Daoy (cell line): ENCODE measurements at places on chromosomes 16 and 17. TPM values are rescaled to one million over a fixed set of nuclear protein-coding genes. Genes with fewer than 3 reads are reported as not detected.
A peak's percentile ranks its signal among the peaks of the same experiment; 100 is the strongest.

The CPSF4L gene
- not detected in 2 replicates for total RNA-seq

The PRAC1 gene
- total RNA-seq, result not detected in 2 replicates

The GLIS2 gene
- total RNA-seq, result 0.36 and 0.46 TPM in 2 replicates

The CD300LB gene
- not detected in 2 replicates for total RNA-seq

The PIK3R5 gene
- total RNA-seq, result not detected in 2 replicates

The SLC13A2 gene
- not detected in 2 replicates for total RNA-seq

The CEP295NL gene
- total RNA-seq, result 1.0 TPM in 1 of 2 replicates, not detected in the other

The CBFA2T3 gene
- not detected in 2 replicates for total RNA-seq

The ACSM2A gene
- not detected in 2 replicates for total RNA-seq

The FBXO39 gene
- total RNA-seq, result 0.12 and 3.0 TPM in 2 replicates

The PTGES3L gene
- 0.06 and 0.23 TPM in 2 replicates for total RNA-seq

The MYO15A gene
- 0.15 TPM in 1 of 2 replicates, not detected in the other for total RNA-seq

The SYT17 gene
- total RNA-seq, result 0.83 and 3.8 TPM in 2 replicates

The SPN gene
- total RNA-seq, result 0.40 and 0.89 TPM in 2 replicates

The ITGB4 gene
- total RNA-seq, result 3.6 and 3.9 TPM in 2 replicates

The ALDOC gene
- 1.3 and 2.4 TPM in 2 replicates for total RNA-seq

The MYH1 gene
- total RNA-seq, result not detected in 2 replicates

The ZNF689 gene
- total RNA-seq, result 7.3 and 7.5 TPM in 2 replicates

GRCh38 chr17:16488186-16488967, 3.6 kb downstream of the LRRC75A start:
- DNase-seq, result no peak

GRCh38 chr17:8643855-8644506, 13.5 kb upstream of the MYH10 start:
- DNase-seq, result no peak

DNA sequence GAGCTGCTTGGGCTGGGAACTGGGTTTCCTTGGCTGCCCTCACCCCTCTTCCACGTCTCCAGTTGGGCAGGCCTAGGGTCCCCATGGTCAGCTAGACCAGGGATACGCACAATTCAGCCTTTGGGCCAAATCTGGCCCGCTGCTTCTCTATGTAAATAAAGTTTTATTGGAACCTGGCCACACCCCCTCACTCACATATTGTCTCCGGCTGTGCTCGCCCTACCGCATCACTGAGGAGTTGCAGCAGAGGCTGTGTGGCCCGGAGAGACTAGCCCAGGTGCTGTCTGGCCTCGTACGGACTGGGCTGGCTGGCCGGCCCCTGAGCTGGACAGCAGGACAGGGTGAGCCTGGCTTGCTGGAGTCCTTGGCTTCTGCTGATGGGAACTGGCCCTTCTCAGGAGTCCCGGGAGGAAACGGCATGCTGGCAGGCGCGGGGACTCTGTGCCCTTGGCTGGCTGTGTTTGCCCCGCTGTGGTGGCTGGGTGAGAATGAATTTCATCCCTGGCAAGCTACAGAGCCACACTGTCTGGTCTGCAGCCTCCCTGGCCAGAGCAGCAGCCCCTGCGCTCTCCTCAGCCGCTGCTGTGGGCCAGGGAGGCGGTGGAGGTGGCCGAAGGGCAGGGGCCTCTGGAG, 82.0 kb downstream of the ENGASE start:
- DNase-seq, result no peak

GRCh38 chr17:59680314-59680713, 26.9 kb downstream of the PTRH2 start:
- no peak for DNase-seq

DNA sequence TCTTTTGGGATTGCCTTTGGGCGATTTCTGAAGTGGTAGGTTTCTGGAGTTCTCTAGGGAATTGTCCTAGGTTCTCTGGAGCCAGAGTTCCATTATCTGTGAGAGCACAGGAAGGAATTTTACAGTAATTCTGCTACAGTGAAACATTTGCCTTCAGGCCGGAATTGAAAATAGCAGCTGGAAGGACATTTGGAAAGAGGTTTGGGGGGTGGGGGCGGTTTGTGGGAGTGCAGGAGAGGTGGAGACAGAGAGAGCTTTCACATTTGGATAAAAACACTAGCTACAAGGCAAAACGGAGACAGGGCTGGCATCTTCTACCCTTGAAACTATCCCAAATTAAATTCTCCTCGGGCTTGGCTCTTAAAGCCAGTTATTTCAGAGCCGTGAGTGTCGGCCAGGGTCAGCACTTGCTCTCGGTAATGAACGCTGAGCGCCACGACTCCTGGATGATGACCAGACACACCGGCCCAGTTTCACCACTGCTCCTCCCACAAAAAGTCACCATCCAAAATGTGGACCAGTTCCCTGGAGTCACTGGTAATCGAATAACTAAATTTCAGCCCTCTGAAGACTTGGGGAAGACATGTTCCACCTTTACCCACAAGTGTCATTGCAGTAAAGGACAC, 67.7 kb upstream of the TANC2 start:
- DNase-seq, result no peak

- peak; percentile 68 for DNase-seq
Observed at GRCh38 chr17:20066253-20066652, 57.1 kb downstream of the SPECC1 start.

DNA sequence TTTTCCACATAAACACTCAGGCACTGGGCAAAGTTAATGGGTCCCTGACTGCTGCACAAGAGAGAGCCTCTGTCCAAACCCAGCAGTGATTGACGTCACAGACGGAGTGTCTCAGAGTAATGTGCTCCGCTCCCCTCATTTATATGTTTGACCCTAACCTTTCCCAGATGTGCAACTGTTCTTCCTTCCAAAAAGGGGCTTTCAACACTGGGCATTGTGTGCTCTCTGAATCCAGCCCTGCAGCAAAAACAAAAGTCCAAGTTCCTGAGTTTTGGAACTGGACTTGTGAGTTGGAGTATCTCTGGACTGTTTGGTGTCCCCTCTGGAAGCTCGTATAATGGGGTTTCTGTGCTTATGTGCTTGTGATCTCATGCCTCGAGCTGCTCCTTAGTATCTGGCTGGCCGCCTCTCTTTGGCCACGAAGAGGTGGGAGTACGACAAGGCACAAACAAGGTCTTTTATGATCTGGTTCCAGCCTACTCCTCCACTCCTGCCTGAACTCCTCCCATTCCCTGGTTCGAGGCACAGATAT, 76.4 kb upstream of the SMIM36 start:
- DNase-seq, result no peak

DNA sequence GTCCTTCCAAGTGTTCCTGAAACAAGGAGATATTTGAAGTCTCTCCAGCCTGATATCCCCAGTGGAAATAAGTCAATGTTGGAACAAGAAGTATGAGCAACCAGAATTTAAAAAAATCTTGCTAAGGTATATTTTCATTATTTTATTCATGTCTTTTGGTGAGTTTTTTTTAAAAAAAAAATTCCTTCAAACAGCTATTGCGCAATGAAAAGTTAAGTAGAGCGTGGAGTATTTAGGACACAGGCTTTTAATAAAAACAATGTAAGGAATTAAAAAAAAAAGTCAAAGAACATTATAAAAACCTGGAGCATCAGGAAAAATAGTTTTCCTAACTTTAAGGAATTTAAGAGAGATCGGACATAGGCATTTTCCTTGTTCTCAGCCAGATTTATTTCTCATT, 940.4 kb downstream of the KCNJ2 start:
- DNase-seq, result no peak

DNA sequence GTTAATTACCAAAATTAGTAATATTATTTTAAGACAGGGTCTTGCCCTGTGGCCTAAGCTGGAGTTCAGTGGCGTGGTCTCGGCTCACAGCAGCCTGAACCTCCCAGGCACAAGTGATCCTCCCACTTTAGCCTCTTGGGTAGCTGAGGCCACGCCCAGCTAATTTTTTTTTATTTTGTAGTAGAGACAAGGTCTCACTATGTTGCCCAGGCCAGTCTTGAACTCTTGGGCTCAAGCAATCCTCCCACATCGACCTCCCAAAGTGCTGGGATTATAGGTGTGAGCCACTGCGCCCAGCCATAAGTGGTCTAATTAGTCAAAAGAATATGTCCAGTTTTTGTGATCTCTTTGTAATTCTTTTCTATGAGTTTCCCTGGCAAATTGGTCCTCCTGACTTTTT, 12.0 kb upstream of the CFDP1 start:
- DNase-seq, result no peak

DNA sequence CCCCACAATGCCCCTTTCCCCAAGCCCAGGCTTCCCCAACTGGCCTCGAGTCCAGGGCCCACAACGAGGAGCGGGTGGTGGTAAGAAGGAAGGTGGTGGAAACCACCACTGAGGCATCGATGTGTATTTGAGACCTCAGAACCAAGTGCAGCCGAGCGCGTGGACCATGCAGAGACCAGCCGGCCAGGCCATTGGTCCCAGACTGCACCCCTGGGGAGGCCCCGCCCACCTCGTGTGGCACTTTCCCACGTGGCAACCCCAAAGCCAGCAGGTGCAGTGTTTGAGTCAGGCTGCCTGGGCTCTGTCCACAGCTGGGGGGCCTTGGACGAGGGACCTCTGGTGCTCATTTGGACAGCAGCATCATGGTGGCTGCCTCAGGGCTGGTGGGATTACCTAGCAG, 28.1 kb upstream of the BAHCC1 start:
- DNase-seq, result no peak

DNA sequence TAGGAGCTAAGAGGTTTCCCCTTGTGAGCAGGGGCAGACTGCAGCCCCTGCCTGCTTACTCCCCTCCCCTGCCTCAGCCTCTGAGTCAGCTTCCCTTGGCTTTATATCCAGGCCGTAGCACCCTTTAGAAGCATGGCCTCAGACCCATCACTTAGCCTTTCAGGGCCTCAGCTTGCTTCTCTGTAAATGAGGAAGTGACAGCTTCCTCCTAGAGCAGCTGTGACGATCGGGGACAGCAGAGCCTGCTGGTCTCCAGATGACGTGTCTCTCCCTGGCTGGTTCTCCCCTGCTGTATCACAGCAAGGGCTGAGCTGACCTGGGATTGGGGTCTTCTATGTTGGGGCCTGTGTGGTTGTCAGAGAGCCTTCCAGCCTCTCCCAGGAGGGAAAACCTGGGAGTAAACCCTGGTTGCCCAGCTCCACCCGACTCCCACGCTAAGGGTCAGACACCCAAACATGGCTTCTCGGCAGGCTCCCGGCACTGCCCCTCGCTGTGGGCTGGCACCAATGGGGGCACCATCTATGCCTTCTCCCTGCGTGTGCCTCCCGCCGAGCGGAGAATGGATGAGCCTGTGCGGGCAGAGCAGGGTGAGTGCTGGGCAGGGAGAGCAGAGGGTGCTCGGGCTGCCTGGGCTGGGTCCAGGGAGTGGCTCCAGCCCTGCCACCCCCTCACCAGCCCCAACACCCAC, 16.3 kb upstream of the MYO15B start:
- peak; percentile 35 for DNase-seq
